ENCODE measurements at places on chromosomes 1 and 21.

- DNase-seq, result no peak
These were observed 24.4 kb downstream of the MPZL1 start for GRCh38 chr1:167746013-167746672.

DNA sequence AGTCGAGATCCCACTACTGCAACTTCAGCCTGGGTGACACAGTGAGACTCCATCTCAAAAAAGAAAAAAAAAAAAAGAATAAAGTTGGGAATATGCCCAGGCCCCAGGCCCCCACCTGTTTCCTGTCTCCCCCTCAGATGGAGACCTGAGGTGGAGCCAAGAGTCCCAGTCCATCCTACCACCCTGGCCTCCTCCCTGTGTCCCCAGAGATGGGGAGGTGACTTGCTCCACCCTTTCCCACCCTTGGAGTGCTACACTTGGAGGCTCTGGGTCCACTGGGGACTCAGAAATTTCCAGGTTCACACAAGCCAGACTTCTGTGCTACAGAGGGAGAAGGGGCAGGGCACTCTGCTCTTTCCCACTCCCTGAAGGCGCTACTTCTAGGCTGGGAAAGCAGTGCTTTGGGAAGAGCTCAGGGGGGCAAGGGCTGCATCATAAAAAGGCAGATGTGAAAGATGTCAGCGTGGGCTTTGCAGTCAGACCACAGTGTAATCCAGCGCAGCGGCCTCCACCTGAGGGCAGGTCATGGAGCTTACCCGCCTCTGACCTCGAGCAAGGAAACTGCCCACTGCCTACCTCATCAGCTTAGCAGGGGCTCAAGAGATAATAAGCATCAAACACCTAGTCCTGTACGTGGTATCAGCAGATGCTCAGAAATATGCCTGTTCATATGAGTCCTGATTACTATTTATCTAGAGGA, 13.4 kb downstream of the TMEM63A start:
- no peak for DNase-seq

- no peak for DNase-seq
These were observed 59.2 kb downstream of the PBX1 start for GRCh38 chr1:164618202-164618564.

DNA sequence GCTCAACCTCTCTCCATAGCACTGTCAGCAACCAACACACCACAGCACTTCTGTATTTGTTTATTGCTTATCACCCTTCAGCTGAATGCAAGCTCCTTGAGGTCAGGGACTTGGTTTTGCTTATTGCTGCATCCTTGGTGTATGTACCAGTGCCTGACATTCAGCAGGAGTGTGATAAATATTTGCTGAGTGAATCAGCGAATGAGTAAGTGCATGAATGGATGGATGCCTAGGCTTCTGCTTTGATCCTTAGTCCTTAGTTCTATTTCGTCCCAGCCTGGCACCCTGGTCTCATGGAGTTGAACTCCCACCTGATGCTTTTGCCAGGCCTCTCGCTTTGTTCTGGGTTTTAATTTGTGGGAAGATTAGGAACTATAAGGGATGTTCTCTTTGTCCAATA, 88.2 kb downstream of the ZSCAN20 start:
- no peak for DNase-seq

DNA sequence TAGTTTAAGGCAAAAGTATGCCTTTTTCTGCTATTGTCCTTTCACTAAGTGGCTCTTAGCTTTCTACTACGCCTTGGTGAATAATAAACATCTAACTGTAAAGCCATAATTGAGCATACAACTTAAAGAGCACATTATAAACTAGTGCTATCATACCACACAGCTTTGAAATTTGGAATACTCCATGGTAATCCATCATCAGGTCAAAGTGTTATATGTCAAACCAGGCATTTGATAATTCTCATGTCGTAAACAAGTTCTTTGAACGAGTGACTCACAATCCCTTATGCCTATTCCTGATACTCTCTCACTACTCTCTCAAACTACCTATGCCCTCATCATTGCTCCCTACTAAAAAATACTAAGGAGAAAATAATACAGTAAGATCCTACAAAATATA, 60.3 kb upstream of the FMN2 start:
- no peak for DNase-seq

DNA sequence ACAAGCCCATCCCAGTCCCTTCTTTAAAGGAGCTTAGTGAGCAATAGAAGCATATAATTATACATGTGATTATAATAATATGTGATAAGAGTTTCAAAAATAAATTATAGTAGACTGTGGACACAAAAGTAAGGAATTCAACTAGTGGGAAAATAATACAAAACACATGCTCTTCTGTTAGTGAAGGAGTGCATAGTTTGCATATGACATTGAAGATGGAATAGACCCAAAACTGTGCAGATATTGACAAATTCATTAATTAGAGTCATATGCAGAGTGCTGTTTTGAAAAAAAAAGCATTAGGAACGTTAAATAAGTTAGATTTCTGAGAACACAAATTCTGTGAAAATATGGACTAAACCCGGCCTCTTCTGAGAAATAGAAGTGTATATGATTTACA, 278.8 kb downstream of the ASTN1 start:
- DNase-seq, result no peak

- DNase-seq, result no peak
These were observed 2.6 kb upstream of the ILDR2 start for GRCh38 chr1:166977951-166978350.

- DNase-seq, result no peak
These were observed 14.6 kb downstream of the TENT5C start for GRCh38 chr1:117620440-117620839.

GRCh38 chr1:74767490-74767889, 34.5 kb downstream of the TYW3 start:
- peak; percentile 39 for DNase-seq

- no peak for DNase-seq
These were observed 427.7 kb upstream of the RUNX1 start for GRCh38 chr21:35476621-35477395.

- no peak for DNase-seq
These were observed 102.6 kb downstream of the GPATCH2 start for GRCh38 chr1:217528271-217528670.

DNA sequence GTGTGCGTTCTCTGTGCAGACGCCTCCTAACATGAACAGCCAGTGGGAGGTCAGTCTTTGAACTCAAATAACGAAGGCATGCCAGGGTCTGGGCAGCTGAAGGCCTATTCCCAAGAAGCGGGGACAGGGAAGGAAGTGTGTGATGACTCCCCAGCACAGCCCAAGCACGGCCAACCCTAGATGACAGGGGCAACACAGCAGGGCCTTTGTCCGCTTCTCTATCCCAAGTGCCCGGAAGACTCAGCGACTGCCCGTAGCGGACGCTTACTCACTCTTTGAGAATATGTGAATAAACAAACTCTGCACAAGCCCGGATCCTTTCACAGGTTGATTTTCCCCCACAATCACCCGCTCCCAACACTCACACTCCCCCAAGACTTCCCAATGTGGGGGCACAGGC, 11.2 kb downstream of the C1orf198 start:
- no peak for DNase-seq
